Fibroblast of mammary gland (primary cell): ENCODE measurements at places on chromosomes 5 and 9.

GRCh38 chr9:21833090-21833801 lies 30.8 kb downstream of the MTAP start:
- DNase-seq = no peak

DNA sequence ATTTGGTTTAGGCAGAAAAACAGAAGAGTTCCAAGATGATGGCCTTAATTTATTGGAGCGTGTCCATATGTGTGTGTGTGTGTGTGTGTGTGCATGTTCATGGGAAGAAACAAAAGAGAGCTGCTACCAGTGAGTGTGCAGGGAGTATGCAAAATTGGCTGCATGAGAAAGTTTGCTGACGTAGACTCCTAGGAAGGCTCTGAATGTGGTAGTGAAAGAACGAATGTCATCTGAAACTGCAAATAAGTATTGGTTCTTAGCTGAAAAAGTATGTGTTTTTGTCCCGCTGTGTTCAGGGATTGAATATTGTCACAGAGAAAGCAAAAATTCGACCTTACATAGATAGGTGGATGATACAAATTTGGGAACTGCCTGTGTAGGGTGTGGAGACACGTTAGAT lies 542.6 kb upstream of the COX7C start:
- DNase-seq = no peak

- peak; percentile 62 for DNase-seq
These were observed 41.0 kb downstream of the ESM1 start for GRCh38 chr5:54944364-54944763.

GRCh38 chr5:13987843-13988464 lies 43.5 kb upstream of the DNAH5 start:
- DNase-seq = peak; percentile 74

DNA sequence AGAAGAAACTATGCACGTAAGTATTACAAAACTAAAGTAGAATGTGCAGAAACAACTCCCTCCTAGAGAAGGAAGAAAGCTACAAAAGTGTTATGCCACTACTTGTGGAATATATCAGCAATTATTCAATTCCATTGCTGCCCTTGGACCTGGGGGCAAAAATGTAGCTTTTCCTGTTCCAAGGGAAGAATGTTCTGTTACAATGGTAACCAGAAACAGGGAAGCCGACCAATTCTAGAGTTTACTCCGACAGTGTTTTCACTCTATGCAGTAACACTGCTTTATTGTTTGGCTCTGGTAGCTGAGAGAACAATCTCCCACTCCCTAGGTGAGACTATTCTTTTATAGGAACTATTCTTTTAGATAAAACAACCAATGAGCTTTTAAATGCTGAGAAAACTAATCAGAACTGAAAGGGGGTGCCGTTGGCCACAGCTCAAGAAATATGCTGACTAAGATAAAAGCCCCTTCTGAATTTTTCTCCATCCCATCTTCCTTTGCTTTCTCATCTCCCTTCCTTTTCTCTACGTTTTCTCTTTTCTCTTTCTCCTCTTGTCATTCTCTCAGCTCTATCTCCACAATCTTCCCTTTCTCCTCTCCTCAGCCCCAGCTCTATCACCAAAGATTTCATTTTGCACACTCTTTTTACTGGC lies 54.1 kb downstream of the SLC1A3 start:
- no peak for DNase-seq
